ENCODE measurements at places on chromosomes 16 and 17. TPM values are rescaled to one million over a fixed set of nuclear protein-coding genes. Genes with fewer than 3 reads are reported as not detected.

GPS2 gene
- total RNA-seq: 578 TPM

DNA sequence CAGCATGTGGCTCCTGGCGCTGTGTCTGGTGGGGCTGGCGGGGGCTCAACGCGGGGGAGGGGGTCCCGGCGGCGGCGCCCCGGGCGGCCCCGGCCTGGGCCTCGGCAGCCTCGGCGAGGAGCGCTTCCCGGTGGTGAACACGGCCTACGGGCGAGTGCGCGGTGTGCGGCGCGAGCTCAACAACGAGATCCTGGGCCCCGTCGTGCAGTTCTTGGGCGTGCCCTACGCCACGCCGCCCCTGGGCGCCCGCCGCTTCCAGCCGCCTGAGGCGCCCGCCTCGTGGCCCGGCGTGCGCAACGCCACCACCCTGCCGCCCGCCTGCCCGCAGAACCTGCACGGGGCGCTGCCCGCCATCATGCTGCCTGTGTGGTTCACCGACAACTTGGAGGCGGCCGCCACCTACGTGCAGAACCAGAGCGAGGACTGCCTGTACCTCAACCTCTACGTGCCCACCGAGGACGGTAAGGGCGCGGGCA is 645 bp downstream of the NLGN2 start:
- H3K27ac ChIP-seq: no peak overlapping the region
- no peaks in the 10 kb centered on the region for H3K36me3 ChIP-seq
- DNase-seq: no peak
- no peak overlapping the region for H3K4me3 ChIP-seq
- peaks cover 17% of the 10 kb centered on the region for H3K4me1 ChIP-seq

DNA sequence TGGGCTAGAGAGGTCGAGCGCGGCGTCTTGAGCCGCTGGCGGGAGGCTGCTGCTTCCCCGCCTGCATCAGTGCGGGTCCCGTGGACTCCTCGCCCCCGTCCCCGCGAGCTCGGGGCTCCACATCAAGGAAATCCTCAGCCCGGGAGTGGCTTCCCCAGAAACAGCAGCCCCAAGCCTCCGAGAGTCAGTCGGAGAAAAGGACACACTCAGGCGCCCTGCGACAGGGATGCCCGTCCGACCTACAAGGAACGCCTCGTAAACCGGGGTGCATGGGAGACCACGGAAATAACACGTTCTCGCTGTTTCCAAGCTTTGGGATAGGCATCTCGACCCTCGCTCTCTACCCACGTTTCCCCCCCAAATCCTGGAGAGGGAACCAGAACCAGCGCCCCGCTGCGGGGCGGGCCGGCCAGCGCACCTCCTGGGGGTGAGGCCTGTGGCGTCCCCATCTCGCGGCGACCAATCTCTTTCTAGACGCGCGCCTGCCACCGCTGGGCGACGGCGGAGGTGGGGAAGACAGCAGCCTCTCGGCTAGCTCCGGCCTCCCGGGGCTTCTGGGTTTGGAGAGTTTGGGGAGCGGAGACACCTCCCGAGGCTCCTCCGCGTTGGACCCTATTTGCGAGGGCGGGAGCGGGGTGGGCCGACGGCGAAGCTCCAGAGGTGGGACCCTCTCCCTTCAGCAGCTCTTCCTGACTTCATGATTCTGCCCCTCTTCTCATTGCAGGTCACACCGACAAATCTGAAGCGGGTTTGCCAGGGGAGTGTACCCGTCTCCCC is 759 bp upstream of the TP53I13 start:
- H3K36me3 ChIP-seq: no peaks in the 10 kb centered on the region
- peak overlapping the region; percentile 58 for H3K4me3 ChIP-seq
- peaks cover 48% of the 10 kb centered on the region for H3K4me1 ChIP-seq
- H3K27me3 ChIP-seq: no peaks in the 10 kb centered on the region
- peak; percentile 80 for DNase-seq

CCL8 gene
- not detected for total RNA-seq

DNA sequence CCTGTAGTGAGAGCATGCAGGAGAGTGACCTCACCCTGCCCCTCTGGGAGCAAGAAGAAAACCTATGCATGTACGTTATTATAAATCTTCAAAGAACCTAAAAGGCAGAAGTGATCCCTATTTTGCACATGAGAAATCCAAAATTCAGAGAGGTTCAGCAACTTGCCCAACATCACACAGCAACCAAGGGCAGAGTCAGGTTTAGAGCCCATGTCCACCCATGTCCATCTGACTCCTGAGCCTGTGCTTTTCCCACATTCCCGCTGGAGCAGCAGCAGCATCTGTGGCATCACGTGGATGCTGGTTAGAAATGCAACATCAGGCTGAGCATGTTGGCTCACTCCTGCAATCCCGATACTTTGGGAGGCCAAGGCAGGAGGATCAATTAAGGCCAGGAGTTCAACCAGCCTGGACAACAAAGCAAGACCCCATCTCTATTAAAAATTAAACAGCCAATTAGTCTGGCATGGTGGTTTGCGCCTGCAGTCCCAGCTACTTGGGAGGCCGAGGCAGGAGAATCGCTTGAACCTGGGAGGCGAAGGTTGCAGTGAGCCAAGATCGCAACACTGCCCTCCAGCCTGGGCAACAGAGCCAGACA is 26.3 kb downstream of the METTL22 start:
- no peaks in the 10 kb centered on the region for H3K27me3 ChIP-seq
- no peaks in the 10 kb centered on the region for H3K4me1 ChIP-seq
- no peak overlapping the region for H3K27ac ChIP-seq
- no peak overlapping the region for H3K4me3 ChIP-seq
- no peak for DNase-seq

GRCh38 chr16:84851192-84852127 is 31.7 kb downstream of the CRISPLD2 start:
- H3K27me3 ChIP-seq: no peaks in the 10 kb centered on the region
- no peaks in the 10 kb centered on the region for H3K36me3 ChIP-seq
- DNase-seq: no peak
- H3K4me3 ChIP-seq: no peak overlapping the region
- no peak overlapping the region for H3K27ac ChIP-seq

DNA sequence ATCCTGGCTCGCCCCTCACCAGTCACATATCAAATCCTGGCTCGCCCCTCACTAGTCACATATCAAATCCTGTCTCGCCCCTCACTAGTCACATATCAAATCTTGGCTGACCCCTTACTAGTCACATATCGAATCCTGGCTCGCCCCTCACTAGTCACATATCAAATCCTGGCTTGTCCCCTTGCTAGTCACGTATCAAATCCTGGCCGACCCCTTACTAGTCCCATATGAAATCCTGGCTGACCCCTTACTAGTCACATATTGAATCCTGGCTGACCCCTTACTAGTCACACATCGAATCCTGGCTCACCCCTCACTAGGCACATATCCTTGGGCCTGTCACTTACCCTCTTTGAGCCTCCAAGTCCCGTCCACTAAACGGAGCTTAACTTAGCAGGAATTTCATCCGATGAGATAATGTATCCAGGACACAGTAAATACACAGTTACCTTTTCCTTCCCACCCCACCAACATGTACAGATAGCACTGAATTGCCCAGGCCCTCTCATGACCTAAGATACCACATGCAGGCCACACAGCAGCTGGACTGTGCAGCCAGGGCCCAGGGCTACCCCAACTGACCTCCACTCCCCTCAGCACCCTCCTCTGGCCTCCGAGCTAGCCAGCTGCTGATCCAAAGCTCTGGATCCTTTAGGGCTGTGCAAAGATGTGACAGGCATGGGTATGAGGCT is 157.8 kb upstream of the RPH3AL start:
- no peaks in the 10 kb centered on the region for H3K36me3 ChIP-seq
- no peak overlapping the region for H3K4me3 ChIP-seq
- DNase-seq: no peak

ZNF213 gene
- total RNA-seq: 19.3 TPM

- peaks cover 16% of the 10 kb centered on the region for H3K27me3 ChIP-seq
- peaks cover 24% of the 10 kb centered on the region for H3K4me1 ChIP-seq
- DNase-seq: peak; percentile 56
- H3K36me3 ChIP-seq: no peaks in the 10 kb centered on the region
Observed at GRCh38 chr16:66925322-66925840, at the start of gene RRAD. Gene RRAD (minus strand): TSS chr16:66925535. CDS start chr16:66925179, 356 bp downstream.

DNA sequence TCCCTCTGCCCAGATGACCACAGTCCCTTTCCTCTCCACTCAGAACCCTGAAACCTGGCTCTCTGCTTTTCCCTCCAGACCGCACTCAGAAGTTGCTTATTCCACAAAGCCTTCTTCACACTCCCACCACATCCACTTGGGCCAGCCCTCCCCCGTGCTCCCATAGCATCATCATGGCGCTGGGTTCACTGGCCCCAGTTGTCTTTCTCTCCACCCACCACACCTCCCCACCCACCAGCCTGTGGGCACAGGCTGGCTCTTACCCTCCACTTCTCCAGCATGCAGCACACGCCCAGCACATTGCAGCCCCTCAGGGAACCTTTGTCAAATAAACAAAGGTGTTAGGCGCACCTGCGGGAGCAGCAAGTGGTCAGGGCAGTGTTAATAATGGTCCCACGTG is 130.0 kb downstream of the KATNIP start:
- no peaks in the 10 kb centered on the region for H3K4me1 ChIP-seq
- H3K36me3 ChIP-seq: no peaks in the 10 kb centered on the region
- H3K27ac ChIP-seq: no peak overlapping the region
- no peaks in the 10 kb centered on the region for H3K27me3 ChIP-seq
- H3K4me3 ChIP-seq: no peak overlapping the region
- no peak for DNase-seq

DNA sequence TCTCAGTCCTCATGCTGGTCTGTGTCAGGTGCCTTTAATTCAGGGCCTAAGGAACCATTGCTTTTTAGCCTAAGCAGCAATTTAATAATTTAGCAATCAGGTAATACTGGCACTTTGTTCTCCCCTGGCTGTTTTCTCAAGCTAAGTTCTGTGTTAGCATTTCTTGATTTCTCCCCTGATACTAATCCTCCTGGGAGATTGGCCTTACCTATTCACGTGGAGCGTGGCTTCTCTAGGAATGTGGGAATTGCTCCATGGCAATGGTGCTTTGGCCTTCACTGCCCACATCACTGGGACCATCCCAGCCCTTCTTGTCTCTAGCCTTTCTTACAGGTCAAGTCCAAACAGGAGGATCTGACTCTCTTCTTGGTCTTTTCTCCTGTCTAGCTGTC is 55.7 kb downstream of the ZNRF1 start:
- peaks cover 47% of the 10 kb centered on the region for H3K4me1 ChIP-seq
- H3K4me3 ChIP-seq: no peak overlapping the region
- H3K27ac ChIP-seq: peak overlapping the region; percentile 60
- H3K27me3 ChIP-seq: no peaks in the 10 kb centered on the region

- H3K27me3 ChIP-seq: no peaks in the 10 kb centered on the region
- H3K4me3 ChIP-seq: no peak overlapping the region
- no peaks in the 10 kb centered on the region for H3K36me3 ChIP-seq
- no peak overlapping the region for H3K27ac ChIP-seq
Observed at GRCh38 chr16:12757546-12757945, 46.1 kb downstream of the CPPED1 start.

KCNG4 gene
- total RNA-seq: not detected

DNA sequence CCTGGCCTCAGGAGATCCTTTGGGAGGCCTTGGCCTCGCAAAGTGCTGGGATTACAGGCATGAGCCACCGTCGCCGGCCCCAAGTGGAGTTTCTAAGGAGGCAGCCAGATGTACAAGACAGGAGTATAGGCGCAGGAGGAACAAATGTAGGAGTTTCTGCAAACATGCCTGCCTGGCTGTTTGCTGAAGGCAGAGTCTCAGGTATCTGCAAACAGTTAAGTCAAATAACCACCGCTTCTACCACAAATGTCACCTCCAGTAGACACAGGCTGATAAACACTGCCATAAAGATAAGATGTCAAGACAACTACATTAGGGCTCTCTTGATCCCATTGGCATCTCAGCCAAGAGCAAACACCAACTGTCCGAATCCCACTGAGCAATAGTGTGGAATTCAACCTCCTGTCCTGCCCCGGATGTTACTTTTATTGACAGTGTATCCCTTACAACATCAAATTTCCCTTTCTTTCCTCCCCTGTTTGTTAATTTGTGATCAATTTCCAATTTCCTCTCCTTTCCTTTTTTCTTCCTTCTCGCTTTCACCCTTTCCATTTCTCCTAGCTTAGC is 5.6 kb upstream of the COG1 start:
- H3K4me1 ChIP-seq: peaks cover 5% of the 10 kb centered on the region
- no peaks in the 10 kb centered on the region for H3K36me3 ChIP-seq
- peak; percentile 28 for DNase-seq
- peak overlapping the region; percentile 21 for H3K27ac ChIP-seq
- H3K27me3 ChIP-seq: peaks cover 8% of the 10 kb centered on the region

MARVELD3 gene
- total RNA-seq: 381 TPM

MYH11 gene
- 1,419 TPM for total RNA-seq

- H3K36me3 ChIP-seq: no peaks in the 10 kb centered on the region
- no peak overlapping the region for H3K27ac ChIP-seq
- H3K4me1 ChIP-seq: no peaks in the 10 kb centered on the region
- no peak for DNase-seq
Observed at GRCh38 chr16:12527071-12527470, 276.6 kb downstream of the CPPED1 start.

DNA sequence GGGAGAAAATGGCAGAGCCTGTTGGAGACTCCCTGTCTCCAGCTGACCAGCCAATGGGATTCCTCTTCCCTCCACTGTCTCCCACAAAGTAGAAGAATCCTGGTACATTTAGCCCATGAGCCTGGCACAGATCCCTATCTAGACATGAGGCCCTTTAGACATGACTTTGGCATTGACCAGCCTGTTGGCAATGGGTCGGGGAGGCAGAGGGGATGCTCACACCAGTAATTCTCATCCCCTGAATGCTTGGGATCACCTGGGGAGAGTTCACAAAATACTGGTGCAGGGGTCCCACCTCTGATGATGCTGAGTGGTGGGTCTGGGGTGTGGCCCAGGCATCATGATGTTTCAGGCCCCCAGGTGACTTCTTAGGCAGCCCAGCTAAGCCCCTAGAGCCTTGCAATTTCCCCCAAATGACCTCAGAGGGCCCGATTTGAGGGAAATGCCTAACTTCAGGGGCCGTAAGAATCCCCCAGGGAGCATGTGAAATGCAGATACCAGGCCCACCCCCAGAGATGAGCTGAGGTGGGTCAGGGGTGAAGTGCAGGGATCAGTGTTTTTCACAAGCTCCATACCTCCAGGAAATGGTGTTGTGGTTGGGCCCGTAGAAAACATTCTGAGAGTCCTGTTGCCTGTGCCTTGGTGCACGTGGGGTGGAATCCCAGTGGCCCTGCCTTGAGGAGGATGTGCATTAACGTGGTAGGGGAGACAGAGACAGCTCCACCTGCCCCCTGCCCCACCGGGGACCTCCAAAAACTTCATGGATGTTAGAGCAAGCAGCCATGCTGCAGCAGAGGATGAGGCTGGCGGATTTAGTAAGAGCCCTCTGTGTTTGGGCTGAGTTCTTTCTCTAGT is 42.1 kb downstream of the SNX20 start:
- H3K36me3 ChIP-seq: no peaks in the 10 kb centered on the region
- no peaks in the 10 kb centered on the region for H3K27me3 ChIP-seq
- no peak overlapping the region for H3K27ac ChIP-seq
- DNase-seq: no peak

TRIM72 gene
- total RNA-seq: 0.14 TPM
